Activated CD4-positive, alpha-beta T cell treated with anti-CD3 and anti-CD28 coated beads for 36 hours (primary cell): ENCODE measurements at places on chromosomes 11 and 22. TPM values are rescaled to one million over a fixed set of nuclear protein-coding genes. Genes with fewer than 3 reads are reported as not detected.

GRCh38 chr22:37377138-37377537 lies 50.1 kb downstream of the ELFN2 start:
- no peak for DNase-seq

The OR5B12 gene
- total RNA-seq, result not detected

- DNase-seq, result no peak
Measured at GRCh38 chr11:120740380-120740779, 228.8 kb downstream of the GRIK4 start.

GRCh38 chr11:112363527-112363926 lies 102.9 kb upstream of the PLET1 start:
- no peak for DNase-seq

The PAAF1 gene
- total RNA-seq, result 34.8 TPM

DNA sequence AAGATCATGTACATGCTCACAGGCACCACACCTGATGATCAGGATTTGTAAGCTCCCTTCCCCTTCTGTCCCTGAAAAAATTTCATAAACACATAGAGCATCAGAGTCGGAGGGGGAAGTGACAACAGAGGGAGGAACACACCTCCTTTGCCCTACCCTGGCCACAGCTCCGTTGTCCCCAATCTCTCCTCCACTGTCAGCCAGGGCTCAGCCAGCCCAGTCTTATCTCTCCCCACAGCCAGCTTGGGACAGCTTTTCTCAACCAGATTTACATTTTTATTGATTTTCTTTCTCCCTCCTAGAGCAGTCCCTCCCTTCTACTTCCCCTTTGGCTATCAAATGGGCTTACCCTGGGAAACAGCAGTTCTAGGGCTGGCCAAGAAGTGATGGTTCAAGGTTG lies 32.1 kb upstream of the TPBGL start:
- no peak for DNase-seq

DNA sequence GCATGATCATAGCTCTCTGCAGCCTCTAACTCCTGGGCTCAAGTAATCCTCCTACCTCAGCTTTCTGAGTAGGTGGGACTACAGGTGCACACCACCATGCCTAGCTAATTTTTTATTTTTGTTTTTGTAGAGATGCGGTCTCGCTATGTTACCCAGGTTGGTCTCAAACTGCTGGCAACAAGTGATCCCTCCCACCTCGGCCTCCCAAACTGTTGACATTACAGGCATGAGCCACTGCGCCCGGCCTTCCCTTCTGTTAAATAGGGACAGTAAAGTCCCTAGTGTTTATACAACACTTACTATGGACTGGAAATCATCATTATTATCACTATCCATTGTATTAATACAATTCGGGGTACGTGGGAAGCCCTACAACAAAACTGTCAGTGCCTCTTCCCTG lies 12.6 kb downstream of the SELENOM start:
- no peak for DNase-seq

The MAJIN gene
- 1.6 TPM for total RNA-seq

DNA sequence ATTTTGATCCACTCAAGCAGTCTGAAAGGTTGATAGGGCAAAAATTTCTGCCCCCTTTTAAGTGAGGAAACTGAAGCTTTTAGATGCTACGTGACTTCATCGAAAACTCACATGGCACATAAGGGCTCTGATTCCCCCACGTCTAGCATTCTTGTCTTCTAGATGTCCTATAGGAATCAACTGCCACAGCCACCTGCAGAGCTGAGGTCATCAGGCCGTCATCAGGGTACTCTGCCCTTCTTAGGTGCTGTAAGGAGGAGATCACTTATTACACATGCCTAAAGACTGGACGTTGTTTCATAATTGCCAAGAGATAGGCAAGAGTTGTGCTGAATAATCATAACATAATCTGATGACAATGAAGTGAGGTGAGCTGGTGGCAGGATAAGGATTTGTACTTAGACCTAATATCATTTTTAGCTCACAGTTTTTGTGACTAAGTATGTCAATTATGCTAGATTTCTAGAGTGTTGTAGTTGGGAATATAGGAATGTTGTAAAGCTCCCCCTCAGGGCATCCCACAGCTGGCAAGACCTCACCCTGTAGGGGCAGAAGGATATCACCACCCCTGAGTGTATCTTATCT lies 349.4 kb downstream of the METTL15 start:
- DNase-seq, result no peak
